ENCODE measurements at places on chromosomes 11 and 22.

DNA sequence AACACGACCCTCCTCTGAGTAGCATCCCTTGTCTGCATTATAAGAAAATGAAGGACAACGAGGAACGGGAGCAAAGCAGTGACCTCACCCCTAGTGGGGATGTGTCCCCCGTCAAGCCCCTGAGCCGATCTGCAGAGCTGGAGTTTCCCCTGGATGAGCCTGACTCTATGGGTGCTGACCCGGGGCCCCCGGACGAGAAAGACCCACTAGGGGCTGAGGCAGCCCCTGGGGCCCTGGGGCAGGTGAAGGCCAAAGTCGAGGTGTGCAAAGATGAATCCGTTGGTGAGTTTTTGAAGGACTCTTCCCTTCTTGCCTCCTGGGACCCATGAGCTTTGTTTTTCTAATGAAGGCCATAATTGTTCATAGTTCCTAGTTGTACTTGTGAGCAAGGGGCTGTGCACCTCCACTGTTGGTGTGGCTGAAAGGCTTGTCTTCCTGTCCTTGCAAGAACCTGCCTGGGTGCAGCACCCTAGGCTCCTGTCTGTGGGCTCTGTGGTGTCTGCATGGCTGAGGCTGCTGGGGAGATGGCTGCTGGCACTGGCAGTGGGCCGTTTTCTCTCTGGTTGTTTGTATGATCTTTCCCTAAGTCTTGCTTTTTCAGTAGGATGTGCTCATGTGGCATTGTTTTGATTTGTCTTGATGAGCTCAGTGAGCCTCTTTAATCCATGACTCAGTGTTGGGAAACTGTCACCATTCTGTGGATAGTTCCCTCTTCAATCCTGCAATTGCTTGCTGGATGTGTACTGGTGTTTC lies 10.1 kb downstream of the DGCR8 start:
- DNase-seq, result no peak

- no peak for DNase-seq
Measured at GRCh38 chr11:45324459-45324858, 38.3 kb upstream of the SYT13 start.

DNA sequence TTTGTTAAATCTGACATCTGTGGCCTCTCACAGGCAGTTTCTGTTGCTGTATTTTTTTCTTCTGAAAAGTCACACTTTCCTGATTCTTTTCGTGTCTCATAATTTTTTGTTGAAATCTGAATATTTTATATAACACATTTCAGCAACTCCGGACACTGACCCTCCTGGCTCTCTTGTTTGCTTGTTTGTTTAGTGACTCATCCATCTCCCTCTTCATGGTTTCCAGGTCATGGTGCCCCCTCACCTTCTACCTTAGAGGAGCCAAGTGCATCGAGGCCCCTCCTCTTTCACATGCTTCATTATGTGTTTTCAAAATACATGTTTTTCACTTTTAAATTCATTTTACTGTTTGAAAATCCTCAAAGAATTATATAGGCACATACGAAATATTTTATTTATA lies 562.4 kb downstream of the OPCML start:
- DNase-seq, result no peak

DNA sequence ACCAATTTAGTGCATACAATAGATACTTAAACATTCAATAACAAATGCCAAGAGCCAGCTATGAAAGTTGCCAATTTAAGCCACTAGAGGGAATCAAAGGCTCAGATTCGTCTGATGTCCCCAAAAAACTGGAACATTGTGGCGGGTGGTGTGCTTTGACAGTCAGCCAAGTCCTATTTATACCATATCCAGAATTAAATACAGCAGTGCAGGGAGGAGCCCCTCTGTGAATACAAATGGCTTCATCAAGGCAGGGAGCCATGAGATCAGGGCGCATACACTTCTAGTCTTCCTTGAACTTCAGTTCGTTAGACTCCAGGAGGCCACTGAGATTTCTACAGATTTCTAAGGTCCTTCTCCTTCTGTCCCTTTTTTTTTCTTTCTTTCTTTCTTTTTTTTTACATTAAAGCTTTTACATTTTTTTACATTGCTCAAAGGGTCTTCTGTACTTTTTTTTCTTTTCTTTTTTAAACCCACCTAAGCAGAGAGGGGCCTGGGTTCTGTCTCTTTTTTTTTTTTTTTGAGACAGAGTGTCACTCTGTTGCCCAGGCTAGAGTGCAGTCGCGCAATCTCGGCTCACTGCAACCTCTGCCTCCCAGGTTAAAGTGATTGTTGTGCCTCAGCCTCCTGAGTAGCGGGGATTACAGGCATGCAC lies 41.5 kb upstream of the HSPA8 start:
- DNase-seq, result peak; percentile 59

GRCh38 chr11:93801366-93801765 lies 17.3 kb downstream of the MED17 start:
- no peak for DNase-seq

GRCh38 chr11:57475191-57475590 lies 14.9 kb downstream of the RTN4RL2 start:
- no peak for DNase-seq

DNA sequence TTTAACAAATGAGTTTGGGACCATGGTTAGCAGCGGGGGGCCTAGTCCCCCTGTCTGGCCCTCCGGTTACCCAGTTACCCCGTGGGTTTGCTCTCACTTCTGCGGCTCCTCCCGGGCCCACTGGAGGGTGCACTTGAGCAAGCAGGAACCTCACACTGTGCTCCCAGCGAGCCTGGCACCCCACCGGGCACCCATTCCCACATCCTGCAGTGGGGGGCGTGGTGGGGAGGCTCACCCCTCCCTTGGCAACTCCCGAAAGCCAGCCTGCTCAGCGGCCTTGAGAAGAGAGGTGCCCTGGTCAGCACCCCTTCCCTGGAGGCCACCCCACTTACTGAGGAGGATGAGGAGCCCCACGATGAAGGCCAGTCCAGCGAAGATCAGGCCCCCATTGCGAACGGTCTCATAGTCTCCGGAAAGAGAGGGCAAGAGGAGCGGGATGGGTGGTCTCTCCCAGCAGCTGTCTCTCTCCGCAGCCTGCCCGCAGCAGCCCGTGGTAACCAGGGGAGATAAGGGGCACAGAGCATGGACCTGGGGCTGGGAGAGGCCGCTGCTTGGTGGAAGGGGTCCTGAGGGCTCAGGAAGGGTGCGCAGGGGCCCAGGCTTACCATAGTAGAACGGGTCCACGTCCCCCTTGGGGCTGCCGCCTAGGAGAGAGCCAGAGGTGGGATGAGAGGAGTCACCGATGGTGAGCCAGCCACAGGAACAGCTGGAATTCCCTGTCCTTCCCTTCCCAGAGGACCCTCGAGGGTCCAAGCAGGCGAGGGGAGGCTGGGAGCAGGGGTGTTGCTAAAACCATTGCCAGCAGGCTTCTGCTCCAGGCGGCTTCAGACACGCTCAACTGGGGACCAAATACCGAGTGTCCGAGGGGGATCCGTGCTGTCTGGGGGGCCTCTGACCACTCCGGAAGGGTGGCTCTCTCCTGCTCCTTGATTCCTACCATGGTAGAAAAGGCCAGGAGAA lies 2.2 kb downstream of the FXYD2 start:
- no peak for DNase-seq

GRCh38 chr22:42645938-42646568 lies 3.1 kb downstream of the CYB5R3 start:
- no peak for DNase-seq

GRCh38 chr11:87148749-87149148 lies 111.0 kb downstream of the TMEM135 start:
- no peak for DNase-seq

- no peak for DNase-seq
Measured at GRCh38 chr11:79221444-79222130, 219.2 kb downstream of the TENM4 start.

- DNase-seq, result no peak
Measured at GRCh38 chr11:96221244-96222070, 121.5 kb downstream of the MAML2 start.

- DNase-seq, result no peak
Measured at GRCh38 chr22:19455585-19456370, 8.3 kb upstream of the C22orf39 start.

DNA sequence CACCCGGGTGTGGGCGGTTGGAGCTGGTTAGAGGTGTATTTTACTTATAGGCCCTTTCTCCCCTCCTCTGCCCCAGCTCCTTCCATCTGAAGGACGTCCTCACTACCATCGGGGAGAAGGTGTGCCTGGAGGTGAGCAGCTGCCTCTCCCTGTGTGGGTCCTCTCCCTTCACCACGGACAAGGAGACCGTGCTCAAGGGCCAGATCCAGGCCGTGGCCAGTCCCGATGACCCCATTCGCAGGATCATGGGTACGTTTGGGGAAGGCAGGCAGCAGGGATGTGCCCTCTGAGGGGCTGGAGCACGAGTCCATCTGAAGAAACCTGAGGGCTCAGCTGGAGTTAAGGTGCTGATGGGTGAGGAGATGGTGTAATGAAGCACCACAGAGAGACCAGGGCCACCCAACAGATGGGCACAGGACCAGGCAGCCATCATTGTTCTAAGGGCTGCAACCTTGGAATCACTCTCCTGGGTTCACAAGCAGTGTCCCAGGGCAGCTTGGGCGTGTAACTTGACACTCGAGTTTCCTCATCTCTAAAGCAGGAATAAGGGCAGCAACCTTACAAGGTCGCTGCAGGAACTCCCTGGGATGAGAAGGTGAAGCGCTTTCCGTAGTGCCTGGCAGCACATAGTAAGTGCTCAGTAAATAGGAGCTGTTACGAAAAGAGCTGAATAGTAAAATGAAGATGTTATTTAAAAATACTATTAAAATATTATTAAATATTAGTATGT lies 29.4 kb downstream of the TCP11L1 start:
- DNase-seq, result no peak

DNA sequence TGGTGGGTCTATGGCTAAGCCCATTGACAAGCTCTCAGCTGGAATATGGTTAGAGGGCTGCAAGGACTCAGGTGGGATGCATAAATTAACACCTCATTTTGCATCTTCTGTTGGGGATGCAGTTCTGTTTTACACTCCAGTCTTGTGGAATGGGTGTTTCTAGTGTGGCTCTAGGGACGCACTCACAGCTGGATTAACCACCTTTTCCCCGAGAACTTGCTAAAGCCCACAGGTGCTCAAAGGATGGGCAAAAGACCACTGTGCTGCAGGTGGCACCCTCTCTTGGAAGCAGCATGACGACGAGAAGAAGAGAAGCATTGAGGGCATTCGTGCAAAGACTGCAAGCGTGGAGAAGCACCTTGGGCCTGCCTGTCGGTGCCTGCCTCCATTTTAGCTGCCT lies 6.9 kb downstream of the BARX2 start:
- DNase-seq, result no peak

DNA sequence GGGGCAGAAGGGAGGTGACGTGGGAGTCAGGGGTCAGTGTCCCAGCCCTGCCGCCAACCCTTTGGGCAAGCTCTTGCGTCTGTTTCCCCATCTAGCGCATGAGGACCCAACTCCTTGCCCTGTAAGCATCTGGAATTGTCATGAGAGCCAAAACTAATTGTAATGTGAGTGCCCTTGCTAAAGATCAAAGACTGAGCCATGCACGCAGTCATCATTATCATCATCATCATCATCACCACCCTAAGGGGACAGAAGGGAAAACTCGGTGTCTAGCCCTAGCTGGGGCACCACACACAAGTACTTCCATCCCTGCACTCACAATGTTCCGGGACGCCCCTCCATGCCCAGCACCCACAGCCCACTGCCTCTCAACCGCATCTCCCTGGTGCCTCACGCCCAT lies 2.5 kb downstream of the LIF start:
- DNase-seq, result no peak

DNA sequence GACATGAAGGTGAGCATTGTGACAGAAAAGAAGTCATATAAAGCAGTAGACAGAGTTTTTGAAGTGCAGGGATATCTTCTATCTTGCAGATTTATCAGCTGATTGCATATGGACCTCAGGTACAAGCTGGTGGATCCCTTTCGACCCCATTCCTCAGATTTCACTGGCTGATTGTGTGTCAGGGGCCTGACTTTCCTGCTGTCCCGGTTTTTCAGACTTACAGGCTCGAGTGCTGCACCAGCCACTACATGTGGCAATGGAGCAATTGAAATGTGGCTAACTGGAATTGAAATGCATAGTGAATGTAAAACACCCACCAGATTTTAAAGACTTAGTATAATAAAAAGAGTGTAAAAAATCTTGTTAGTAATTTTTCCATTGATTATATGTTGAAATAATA lies 50.3 kb downstream of the CLMP start:
- DNase-seq, result no peak

DNA sequence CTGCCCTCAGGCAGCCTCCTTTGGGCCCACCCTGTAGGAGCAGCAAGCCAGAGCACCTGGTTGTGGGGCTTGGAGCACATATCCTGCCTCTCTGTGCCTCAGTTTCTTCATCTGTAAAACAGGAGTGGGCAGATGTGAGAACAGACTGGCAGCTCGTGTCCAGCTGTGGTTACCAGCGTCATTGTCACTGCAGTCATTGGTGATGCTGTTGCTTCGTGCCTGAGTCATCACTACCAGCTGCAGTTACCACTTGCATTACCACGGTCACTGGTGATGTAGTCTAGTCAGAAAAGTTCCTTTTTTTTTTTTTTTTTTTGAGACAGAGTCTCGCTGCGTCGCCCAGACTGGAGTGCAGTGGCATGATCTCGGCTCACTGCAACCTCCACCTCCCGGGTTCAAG lies 20.4 kb downstream of the RSPH14 start:
- DNase-seq, result no peak
